NCI-H446 treated with DMSO at 0.1 percent for 48 hours (cell line): ENCODE measurements at places on chromosomes 2 and 18.

DNA sequence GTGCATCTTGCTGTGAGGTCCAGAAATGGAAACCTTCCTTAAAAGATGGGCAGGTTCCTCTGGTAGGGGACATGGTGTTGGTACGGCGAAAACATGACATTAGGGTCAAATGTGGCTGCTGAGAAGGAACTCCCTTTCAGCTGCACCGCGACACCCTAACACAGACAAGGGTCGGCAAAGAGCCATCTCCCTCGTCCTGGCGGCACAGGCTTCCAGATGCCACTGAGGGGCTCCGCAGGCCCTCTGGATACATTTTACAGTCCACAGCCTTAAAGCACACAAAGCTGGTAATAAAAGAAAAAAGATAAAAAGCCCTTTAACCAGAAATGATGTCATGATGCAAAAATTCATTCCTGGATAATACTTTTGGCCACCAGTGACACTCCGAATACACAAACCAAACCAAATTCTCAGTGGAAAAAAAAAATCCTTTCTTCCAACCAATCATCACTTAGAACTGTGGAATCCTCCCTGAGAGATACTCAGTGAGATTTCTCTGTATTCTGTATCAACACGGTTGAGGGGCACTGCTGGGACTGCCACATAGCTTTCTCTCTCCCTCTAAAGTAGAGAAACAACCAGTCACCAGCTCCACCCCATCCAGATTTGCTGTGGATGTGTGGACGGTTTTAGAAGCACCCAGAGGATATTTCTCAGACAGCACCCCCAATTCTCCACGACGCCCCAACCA lies 174.8 kb downstream of the HDAC4 start:
- DNase-seq, result no peak

- DNase-seq, result no peak
These were observed 492.2 kb upstream of the RAB12 start for GRCh38 chr18:8117006-8117371.

GRCh38 chr2:84481702-84482101 lies 22.6 kb upstream of the SUCLG1 start:
- no peak for DNase-seq

GRCh38 chr18:43686709-43687108 lies 409.4 kb upstream of the SYT4 start:
- no peak for DNase-seq

DNA sequence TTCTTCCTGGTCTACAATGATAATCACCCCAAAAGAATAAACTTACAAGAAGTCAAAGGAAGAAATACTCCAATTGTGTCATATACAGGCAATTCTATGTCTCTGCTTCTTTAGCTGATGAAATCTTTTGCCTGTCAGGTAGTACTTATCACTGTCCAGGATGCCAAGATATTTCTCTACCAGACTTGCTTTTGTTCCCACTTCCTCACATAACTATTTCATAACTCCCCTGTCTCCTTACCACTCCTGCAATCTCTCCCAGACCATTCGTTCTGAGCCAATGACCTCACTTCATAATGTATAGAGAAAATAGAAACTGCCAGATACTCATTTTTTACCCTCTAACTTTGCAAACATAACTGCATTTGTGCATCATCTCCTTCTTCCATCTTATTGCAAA lies 39.1 kb downstream of the HNMT start:
- DNase-seq, result no peak

DNA sequence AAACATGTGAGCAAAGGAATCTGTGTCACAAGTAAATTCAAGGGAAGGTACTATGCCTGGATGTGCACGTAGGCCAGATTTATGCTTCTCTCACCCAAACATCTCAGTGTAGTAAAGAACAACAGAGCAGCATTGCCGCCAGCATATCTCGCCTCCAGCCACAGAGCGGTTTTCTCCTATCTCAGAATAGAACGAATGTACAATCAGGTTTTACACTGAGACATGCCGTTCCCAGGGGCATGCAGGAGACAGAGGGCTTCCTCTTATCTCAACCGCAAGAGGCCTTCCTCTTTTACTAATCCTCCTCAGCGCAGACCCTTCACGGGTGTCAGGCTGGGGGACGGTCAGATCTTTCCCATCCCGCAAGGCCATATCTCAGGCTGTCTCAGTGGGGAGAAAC lies 175.3 kb downstream of the RPIA start:
- no peak for DNase-seq

GRCh38 chr18:9951022-9951859 lies 37.4 kb downstream of the VAPA start:
- DNase-seq, result peak; percentile 49

- DNase-seq, result no peak
These were observed 20.5 kb upstream of the TGFA start for GRCh38 chr2:70574109-70574508.

DNA sequence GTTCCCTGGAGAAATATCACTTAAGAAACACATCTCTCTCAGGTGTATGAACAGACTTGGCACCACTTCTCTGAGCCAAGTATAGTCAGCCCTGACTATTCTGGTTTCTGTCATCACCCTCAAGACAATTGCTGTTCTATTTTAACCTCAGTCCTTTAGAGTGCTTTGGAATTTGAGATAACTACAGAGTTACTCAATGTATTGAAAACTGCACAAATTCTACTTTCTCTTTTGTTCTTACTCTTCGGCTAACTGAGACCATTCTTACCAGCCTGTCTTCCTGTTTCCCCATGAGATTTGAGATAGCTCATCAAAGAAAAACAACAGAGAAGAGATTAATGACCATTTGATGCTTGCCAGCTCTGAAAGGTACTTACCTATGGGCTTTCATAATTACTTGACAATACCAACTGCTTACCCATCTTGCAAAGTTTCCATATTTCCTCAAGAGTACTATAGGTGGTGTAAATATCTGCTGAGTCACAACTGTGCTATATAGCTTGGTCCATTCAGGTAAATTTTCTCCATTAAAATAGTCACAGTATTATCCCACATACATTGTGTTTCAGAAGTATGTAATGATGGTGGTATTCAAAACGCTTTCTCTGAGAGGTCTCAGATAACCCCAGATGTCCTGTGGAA lies 467.5 kb upstream of the CHST9 start:
- DNase-seq, result no peak

GRCh38 chr2:112162956-112163355 lies 24.8 kb downstream of the FBLN7 start:
- no peak for DNase-seq

GRCh38 chr2:164719996-164720941 lies 99.0 kb upstream of the GRB14 start:
- no peak for DNase-seq

- no peak for DNase-seq
These were observed 321.5 kb upstream of the NT5C1B start for GRCh38 chr2:18910843-18911242.

DNA sequence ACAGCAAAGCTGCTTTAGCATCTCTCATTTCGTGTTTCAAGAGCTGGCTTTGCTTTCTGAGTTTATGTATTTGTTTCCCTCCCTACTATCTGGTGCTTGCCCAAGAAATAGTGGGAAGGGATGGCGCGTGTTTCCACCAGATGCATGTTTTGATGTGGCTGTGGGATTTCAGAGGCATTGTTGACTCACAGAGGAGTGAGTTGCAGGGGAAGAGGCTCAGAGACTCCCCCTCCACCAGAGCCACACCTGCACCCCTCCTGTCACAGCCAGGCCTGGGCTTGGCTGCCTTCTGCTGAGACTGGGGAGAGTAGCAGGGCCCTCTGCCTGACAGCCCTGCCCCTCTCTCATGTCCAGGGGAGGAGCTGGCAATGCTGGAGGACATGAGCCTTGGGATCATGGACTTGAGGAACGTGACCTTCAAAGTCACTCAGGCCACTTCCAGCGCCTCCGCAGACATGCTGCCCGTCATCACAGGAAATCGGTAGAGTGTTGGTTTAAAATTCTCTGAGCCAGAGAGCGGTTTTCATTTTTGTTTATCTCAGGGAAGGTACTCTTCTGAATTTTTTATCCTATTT lies 42.9 kb downstream of the COA5 start:
- DNase-seq, result no peak

GRCh38 chr2:62305421-62306176 lies 109.7 kb downstream of the B3GNT2 start:
- no peak for DNase-seq

DNA sequence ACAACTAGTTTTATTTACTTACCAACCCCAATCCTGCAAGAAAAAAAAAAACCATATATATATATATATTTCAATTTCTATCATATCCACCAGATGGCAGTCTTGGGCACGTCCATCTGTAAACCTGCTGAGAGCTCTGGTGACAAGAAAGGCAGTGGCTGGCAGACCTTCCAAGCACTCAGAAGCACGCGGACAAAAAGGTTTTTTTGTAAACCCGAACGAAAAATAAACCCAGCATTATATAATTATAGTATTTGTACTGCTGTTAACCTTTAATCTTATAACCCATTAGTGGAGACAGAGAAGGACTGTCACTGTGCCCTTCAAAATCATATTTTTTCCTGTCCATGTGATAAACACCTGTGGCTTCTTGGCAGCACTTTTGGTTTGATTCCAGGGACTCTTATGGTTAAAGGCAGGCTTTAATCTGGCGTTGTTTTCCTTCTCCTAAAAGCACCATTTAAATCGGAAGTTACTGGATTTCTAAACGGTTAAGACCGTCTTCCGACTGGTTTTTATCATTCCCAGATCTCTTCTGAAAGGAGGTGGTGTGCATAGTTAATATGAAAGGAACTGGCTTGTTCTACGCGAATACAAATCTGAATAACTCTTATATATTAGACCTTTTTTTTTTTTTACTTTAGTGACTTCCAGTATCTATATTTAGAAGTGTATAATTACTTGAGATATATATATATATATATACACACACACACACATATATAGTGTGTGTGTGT lies 31.0 kb upstream of the SLC3A1 start:
- DNase-seq, result peak; percentile 46

- no peak for DNase-seq
These were observed 21.3 kb upstream of the ALLC start for GRCh38 chr2:3636586-3637310.

DNA sequence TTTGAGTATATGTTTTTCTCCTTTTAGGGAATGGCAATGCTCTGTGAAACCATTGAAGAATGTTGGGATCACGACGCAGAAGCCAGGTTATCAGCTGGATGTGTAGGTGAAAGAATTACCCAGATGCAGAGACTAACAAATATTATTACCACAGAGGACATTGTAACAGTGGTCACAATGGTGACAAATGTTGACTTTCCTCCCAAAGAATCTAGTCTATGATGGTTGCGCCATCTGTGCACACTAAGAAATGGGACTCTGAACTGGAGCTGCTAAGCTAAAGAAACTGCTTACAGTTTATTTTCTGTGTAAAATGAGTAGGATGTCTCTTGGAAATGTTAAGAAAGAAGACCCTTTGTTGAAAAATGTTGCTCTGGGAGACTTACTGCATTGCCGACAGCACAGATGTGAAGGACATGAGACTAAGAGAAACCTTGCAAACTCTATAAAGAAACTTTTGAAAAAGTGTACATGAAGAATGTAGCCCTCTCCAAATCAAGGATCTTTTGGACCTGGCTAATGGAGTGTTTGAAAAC lies 82.3 kb downstream of the ACVR2A start:
- DNase-seq, result no peak

- DNase-seq, result no peak
These were observed 886.0 kb upstream of the CHAC2 start for GRCh38 chr2:52881606-52882005.

DNA sequence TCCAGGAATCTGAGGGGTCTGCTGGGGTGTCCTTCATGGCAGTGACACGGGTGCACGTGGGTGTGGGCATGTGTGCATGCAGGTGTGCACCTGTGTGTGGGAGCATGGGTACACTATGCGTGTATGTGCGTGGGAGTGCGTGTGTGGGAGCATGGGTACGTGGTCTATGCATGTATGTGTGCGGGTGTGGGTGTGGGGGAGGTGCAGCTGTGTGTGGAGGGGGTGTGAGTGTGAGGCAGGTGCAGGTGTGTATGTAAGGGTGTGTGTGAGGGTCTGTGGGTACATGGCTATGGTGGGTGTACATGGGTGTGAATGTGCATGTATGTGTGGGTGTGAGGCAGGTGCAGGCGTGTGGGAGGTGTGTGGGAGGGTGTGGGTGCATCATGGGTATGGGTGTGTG lies 36.3 kb downstream of the EIPR1 start:
- no peak for DNase-seq

DNA sequence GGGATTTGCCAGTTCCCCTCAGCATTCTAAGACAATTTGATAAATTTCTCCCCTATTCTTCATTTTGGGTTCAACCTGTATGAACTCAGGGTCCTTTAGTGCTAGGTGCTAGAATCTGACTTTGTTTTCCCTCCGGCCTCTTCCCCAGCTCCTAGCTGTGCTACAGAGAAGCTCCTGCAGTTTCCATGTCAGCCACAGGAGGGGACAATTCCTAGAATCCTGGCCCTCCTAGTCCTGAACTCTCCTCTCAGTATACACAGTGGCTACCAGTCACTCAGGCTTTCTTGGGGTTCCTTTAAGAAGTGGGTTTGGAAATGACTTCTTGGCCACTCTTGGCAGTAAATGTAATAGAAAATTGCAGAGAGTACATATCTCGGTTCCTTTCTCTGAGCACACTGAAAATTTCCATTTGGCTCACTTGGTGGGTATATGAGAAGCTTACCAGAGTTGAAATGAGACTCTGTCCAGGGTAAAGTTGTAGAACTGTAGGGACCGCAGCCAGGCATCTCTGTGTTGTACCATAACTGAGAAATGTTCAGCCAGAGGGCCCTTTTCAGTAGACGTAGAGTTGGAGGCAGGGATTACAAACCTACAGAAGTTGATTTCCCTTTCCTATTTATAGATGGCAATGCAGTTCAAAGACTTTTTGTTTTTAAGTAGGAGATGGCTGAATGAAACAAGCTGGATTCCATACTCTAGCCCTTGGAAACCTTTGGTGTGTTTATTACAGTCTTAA lies 5.0 kb upstream of the CHST10 start:
- no peak for DNase-seq

- DNase-seq, result no peak
These were observed 34.0 kb downstream of the FHOD3 start for GRCh38 chr18:36331521-36331971.

GRCh38 chr2:18824325-18824790 lies 235.0 kb upstream of the NT5C1B start:
- no peak for DNase-seq

DNA sequence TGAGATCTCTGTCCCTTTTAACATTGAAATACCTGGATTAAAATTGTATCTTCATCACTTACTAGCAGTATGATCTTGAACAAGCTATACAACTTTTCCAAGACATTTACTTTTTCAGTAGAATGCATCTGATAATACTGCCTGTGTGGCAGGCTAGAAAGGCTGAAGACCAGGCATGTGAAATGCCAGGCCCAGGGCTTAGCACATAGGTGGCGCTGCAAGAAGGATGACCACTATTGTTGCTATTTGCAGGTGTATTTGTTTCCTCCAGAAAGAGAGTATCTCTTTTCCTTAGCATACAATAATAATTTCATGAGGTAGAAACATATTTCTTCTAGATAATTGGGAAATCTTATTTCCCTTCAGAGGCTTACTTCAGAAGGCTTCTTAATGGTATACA lies 331.3 kb downstream of the THSD7B start:
- no peak for DNase-seq
